ENCODE measurements at places on chromosomes 6 and 20. TPM values are rescaled to one million over a fixed set of nuclear protein-coding genes. Genes with fewer than 3 reads are reported as not detected.

The RSPO3 gene
- total RNA-seq: not detected

The SLC17A1 gene
- total RNA-seq: not detected

The SAMD3 gene
- 3.1 TPM for total RNA-seq

The IMPG1 gene
- total RNA-seq: not detected

The C20orf204 gene
- total RNA-seq: 6.1 TPM

The BPIFB2 gene
- total RNA-seq: not detected

- no peaks in the 10 kb centered on the region for H3K27me3 ChIP-seq
- no peaks in the 10 kb centered on the region for H3K4me1 ChIP-seq
- no peak for DNase-seq
- H3K4me3 ChIP-seq: no peak overlapping the region
- H3K27ac ChIP-seq: no peak overlapping the region
These were observed 32.6 kb downstream of the MYT1 start for GRCh38 chr20:64196847-64197306.

- H3K4me1 ChIP-seq: no peaks in the 10 kb centered on the region
- no peak overlapping the region for H3K27ac ChIP-seq
- H3K27me3 ChIP-seq: no peaks in the 10 kb centered on the region
- no peak for DNase-seq
- no peaks in the 10 kb centered on the region for H3K36me3 ChIP-seq
- no peak overlapping the region for H3K4me3 ChIP-seq
These were observed 195.3 kb downstream of the SLC24A3 start for GRCh38 chr20:19407736-19408135.

GRCh38 chr6:7726416-7727085 lies 652 bp downstream of the BMP6 start:
- H3K4me1 ChIP-seq: peaks cover 17% of the 10 kb centered on the region
- H3K4me3 ChIP-seq: peak overlapping the region; percentile 80
- H3K36me3 ChIP-seq: peaks cover 2% of the 10 kb centered on the region
- no peak overlapping the region for H3K27ac ChIP-seq
- peaks cover 69% of the 10 kb centered on the region for H3K27me3 ChIP-seq
- DNase-seq: no peak

GRCh38 chr6:149888659-149889058 lies 9.3 kb downstream of the RAET1E start:
- no peaks in the 10 kb centered on the region for H3K4me1 ChIP-seq
- no peak for DNase-seq
- no peak overlapping the region for H3K27ac ChIP-seq
- peaks cover 29% of the 10 kb centered on the region for H3K27me3 ChIP-seq
- H3K36me3 ChIP-seq: no peaks in the 10 kb centered on the region

GRCh38 chr6:36020154-36020553 lies 4.3 kb downstream of the SLC26A8 start:
- H3K4me1 ChIP-seq: peaks cover 4% of the 10 kb centered on the region
- no peak overlapping the region for H3K27ac ChIP-seq
- H3K4me3 ChIP-seq: no peak overlapping the region
- DNase-seq: no peak
- H3K36me3 ChIP-seq: no peaks in the 10 kb centered on the region

DNA sequence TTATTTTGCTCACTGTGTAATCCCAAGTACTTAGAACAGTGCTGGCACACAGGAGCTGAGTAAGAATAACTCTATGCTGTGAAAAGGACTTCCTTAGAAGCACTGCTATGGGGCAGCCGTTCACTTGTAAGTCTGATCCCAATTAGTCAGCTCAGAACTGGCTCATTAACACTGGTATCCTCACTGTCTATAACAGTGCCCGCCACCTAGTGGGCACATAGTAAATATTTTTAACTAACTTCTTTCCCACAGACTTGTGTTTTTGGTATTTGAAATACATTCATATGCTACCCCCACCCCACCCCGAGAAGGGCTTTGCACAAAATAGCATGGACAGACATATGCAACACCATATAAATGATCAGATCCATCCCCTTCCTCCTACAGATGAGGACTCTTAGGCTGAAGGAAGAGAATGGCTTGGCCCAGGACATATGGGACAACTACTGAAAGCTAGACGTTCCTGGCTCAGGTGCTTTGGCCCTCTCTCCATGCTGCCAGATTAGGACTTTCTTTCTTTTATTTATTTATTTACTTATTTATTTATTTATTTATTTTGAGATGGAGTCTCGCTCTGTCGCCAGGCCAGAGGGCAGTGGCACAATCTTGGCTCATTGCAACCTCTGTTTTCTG lies 47.1 kb downstream of the DST start:
- no peak overlapping the region for H3K27ac ChIP-seq
- peak; percentile 17 for DNase-seq
- no peak overlapping the region for H3K4me3 ChIP-seq

GRCh38 chr6:135115411-135115810 lies 60.8 kb upstream of the HBS1L start:
- H3K4me1 ChIP-seq: peaks cover 84% of the 10 kb centered on the region
- no peaks in the 10 kb centered on the region for H3K27me3 ChIP-seq
- peak overlapping the region; percentile 97 for H3K27ac ChIP-seq
- peaks cover 11% of the 10 kb centered on the region for H3K36me3 ChIP-seq
- peak overlapping the region; percentile 29 for H3K4me3 ChIP-seq

- H3K27ac ChIP-seq: no peak overlapping the region
- peaks cover 7% of the 10 kb centered on the region for H3K4me1 ChIP-seq
- no peaks in the 10 kb centered on the region for H3K36me3 ChIP-seq
- peak; percentile 55 for DNase-seq
These were observed 186.9 kb upstream of the UST start for GRCh38 chr6:148559848-148560433.

DNA sequence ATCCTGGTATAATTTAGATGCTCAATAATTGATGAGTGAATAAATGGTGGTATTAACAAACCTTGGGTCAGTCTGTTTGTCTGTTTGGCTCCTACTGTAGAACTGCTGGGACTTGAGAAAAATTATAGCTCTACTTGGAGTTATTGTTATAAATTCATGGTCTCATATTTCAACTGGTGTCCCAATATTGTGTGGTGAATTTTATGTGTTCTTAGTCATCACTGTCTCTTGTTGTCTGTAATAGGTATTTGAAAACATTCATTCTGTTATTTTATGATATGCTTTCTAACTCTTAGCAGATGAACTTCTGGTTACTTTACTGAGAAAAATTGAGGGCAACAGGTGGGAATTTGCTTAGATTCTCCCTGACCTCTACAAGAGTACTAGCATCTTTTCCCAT lies 221.4 kb downstream of the CDKAL1 start:
- peaks cover 7% of the 10 kb centered on the region for H3K36me3 ChIP-seq
- no peak overlapping the region for H3K4me3 ChIP-seq
- no peak overlapping the region for H3K27ac ChIP-seq
- no peaks in the 10 kb centered on the region for H3K27me3 ChIP-seq

DNA sequence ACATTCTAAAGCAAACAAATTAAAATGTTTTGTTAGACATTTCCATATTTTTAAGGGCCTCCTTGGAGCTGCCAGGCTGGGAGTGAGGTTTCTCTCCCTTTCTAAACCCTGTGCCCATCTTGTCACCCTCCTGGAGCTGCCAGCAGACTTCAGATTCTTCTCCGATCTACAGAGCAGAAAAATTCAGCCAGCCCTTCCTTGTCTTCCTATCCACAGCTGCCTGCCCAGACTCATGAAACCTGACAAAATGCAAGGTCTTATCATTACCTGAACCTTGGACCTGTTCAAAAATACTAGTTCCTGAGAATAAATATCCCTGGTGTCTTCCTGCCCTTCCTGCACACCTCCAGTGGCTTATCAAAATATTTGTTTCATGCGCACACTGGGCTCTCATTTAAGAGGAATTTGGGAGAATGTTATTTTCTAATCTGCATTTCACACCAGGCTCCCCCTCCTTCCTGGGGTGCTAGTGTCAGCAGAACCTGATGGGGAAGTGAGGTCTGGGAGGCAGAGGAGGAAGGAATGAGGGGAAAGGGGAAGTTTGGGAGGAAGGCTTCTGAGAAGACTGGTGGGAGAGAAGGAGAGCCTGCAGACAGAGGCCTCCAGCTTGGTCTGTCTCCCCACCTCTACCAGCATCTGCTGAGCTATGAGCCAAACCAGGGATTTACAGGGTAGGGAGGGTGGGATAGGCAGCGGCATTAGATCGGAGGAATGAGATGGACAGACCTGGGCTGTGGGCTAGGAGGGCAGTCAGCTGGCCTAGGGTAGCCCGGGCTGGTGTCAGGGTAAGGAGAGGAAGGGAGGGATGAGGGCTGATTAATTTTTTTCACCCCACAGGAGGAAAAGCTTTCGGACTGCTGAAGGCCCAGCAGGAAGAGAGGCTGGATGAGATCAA lies at the start of gene AIF1:
AIF1 (plus strand) TSS at position 551 of the 895 bp plus-strand sequence; CDS start at position 647, 96 bp downstream.
- H3K4me1 ChIP-seq: peaks cover 28% of the 10 kb centered on the region
- no peaks in the 10 kb centered on the region for H3K27me3 ChIP-seq
- no peak for DNase-seq
- H3K4me3 ChIP-seq: peak within 1 kb of the TSS; percentile 74

- no peak for DNase-seq
- no peaks in the 10 kb centered on the region for H3K36me3 ChIP-seq
- no peak overlapping the region for H3K27ac ChIP-seq
- H3K4me3 ChIP-seq: no peak overlapping the region
- H3K27me3 ChIP-seq: peaks cover 9% of the 10 kb centered on the region
These were observed 135.4 kb upstream of the GGTLC1 start for GRCh38 chr20:24124003-24124402.

- no peaks in the 10 kb centered on the region for H3K27me3 ChIP-seq
- no peak overlapping the region for H3K4me3 ChIP-seq
- no peaks in the 10 kb centered on the region for H3K36me3 ChIP-seq
- H3K4me1 ChIP-seq: peaks cover 34% of the 10 kb centered on the region
- DNase-seq: no peak
These were observed 20.4 kb upstream of the EXOC2 start for GRCh38 chr6:713351-713750.
